ENCODE measurements at places on chromosomes 16 and 17.

- DNase-seq, result no peak
Measured at GRCh38 chr16:84552135-84552534, 47.7 kb upstream of the MEAK7 start.

GRCh38 chr17:64008346-64008745 is 10.2 kb downstream of the PRR29 start:
- no peak for DNase-seq

GRCh38 chr16:924806-925205 is 46.0 kb downstream of the LMF1 start:
- no peak for DNase-seq

DNA sequence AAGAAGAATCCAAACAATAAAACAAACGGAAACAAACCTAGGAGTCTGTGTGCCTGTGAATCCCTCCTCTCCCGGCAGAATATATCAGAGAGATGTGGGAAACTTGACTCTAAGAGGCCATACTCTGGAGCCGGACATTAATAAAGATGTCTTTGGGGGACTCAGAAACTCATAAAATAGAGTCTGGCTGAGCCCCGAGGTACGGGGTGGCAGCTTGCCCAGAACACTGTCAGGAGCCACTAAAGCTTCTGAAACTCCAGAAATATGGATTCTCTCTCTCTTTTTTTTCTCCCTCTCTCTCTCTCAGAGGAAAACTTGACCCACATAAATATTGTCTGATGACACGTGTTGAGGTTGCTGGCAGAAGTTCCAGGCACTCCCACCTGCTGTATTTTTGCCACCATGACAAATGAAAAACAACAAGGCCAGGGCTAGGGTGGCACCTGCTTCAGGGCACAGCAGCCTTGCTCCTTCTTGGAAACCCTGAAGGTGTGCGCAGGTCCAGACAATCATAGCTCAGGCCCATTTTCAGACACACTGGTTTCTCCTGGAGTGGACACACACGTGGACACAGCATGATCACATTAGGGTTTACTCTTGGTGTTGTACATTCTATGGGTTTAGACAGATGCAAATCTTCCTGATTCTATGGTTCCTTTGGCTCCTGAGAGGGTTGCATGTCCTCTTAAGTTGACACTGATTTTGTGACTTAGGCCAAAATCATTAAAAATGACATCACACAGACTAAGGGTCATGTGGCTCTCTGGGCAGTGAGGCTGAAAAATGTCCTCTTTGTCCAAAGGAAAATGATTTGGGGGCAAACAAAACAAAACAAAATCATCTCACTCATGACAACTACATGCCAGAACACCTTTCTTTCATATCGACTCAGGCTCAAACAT is 282.6 kb upstream of the IRX3 start:
- DNase-seq, result no peak

DNA sequence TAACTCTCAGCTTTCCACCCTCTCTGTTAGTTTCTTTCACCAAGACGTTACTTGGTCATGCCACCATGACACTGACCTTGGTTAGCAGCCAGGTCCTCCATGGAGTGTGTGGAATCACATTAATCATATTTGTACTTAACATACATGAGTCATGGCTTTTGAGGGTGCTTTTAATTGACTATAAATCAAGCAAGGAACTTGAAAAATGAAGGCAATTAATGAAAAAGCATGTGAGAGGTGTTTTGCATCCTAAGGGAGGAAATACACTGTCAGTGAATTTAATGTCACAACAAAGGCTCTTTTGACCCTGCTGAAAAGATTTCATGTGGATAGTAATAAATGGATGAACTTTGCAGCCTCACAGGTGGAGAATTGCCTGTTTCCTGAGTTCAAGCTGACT is 240.7 kb downstream of the CDH13 start:
- DNase-seq, result no peak

- DNase-seq, result no peak
Measured at GRCh38 chr16:71369494-71369893, 11.0 kb downstream of the CALB2 start.

DNA sequence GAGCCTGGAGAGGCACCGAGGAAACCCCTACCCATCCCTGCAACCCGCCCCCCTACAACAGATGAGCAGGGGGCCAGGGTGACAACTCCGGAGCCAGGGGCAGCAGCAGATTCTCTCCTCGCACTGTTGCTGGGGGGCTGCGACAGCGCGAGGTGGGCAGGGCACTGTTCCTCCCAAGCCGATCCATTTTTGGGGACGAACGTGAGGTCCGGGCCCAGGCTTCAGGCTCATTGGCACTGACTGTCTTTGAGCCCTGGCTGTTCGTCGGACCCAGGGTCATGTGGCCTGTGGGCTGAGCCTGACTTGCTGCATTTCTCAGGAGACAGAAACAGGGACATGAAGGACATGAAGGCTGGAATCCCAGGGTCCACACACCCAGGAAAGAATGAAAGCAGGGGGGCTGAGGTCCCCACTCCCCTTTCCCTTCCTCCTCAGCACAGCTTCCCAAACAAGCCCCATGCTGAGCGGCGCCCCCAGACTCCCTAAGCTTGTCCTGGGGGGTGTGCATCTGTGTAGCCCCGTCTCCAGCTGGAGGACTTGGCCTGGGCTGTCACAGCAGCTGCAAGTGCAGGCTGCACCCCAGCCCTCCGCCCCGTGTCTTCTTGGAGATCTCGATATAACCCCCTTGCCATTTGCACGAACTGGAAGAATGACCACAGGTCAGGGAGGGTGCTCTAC is 18.7 kb downstream of the CEP295NL start:
- no peak for DNase-seq

- DNase-seq, result no peak
Measured at GRCh38 chr17:9205520-9206409, 184.5 kb downstream of the NTN1 start.

DNA sequence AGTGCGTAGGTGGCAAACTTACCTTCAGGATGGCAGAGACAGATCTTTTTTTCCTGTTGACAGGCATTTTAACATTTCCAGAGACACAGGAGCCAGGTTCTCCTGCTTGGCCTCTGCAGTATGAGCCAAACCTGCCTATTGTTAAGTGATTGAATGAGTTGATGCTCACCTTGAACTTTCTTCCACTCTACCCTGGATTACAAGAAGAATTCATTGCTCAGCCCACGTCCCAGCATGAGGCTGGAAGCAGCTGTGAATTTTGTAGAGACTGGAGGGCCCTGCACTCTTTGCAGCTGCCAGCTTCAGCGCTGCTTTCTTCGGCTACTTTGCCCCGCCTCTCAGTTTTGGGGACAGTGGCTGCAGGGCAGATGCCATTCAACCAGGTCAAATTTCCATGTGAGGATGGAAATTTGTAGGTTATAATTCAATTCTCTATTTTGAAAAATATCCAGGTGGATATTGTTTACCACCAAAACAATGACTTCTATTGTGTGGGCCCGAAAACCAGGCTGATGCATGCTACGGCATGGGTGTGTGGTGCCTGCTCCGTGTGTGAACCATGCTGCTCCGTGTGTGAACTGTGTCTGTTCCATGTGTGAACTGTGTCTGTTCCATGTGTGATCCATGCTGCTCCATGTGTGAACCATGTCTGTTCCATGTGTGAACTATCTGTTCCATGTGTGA is 75.2 kb upstream of the METTL9 start:
- no peak for DNase-seq

DNA sequence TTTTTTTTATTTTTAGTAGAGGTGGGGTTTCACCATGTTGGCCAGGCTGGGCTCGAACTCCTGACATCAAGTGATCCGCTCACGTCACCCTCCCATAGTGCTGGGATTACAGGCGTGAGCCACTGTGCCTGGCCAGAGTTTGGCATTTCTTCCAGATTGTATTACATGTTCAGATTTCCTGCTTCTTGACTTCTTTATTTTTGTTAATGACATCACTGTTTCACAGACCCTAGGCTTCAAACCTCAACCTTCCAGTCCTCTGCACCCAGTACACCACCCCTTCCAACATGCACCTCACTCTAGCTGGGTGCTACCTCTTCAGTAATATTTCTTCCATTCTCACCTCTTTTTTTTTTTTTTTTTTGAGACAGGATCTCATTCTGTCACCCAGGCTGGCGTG is 53.6 kb upstream of the ZFHX3 start:
- DNase-seq, result no peak

DNA sequence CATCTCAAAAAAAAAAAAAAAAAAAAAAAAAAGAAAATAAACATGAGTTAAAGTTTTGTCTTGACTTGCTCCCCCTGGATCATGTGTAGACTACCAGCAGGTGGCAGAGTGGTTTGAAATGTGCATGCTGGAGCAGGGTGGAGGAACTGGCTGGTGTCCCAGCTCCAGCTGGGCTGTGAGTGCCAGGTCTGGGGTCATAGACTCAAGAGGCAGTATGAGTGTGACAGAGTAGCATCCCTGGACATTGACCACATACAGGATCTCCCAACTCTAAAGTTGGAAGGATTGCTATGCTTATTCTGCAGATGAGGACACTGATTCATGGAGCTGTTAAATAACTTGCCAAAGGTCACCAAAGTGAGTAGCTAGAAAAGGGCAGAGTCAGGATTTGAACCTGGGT is 198.0 kb upstream of the MPHOSPH6 start:
- no peak for DNase-seq

DNA sequence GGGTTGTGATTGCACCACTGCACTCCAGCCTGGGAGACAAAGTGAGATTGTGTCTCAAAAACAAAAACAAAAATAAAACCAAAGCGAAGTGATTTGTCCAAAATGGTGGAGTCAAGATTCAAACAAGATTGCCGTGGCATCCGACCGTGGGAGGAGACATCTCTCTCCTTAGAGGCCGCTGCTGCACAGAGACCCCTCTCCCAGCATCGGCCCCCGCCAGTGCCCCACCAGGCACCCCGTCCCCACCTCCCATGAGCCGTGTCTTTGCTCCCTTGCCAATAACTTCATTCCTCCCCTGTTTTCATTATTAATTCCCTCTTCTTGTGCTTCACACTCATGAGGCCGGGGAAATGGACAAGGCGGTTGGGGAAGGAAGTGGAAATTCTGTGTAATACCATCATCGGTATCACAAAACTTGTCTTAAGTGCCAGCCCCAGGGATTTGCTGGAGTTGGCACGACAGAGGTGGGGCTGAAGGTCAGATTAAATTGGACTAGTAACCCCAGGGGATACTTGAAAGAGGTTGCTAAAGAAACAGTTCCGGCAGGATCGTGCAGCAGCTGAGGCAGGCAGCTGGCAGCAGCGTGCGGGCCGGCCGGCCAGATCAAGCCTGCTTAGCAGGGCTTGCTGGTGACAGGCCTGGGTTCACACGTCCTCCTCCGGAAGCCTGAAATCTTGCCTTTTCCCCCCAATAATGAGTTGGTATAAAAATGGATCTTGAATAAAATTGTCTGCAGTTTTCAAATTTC is 66.8 kb downstream of the RTN4RL1 start:
- no peak for DNase-seq

GRCh38 chr16:68299571-68300453 is 10.9 kb downstream of the SLC7A6OS start:
- DNase-seq, result peak; percentile 18

GRCh38 chr16:51431517-51432241 is 280.6 kb upstream of the SALL1 start:
- DNase-seq, result no peak

DNA sequence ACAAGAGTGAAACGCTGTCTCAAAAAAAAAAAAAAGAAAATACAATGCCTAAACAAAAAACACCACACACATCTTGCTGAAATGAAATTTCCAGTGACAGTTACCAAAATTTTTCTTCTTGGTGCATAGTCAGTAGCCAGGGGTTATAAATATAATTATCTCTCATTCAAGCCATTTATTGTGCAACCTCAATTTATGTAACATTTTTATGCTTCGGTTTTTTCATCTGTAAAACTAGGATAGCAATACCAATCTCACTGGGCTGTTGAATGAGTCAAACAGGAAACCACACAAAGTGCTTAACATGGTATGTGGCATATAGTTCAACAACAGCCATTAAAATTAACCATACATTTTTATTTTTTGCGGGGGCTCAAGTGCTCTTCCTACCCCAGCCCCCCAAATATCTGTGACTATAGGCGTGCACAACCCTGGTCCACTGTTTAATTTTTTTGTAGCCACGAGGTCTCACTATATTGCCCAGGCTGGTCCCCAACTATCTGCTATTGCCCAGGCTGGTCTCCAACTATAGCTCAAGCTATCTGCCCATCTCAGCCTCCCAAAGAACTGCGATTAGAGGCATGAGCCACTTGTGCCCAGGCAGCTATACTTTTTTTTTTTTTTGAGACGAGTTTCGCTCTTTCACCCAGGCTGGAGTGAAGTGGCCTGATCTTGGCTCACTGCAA is 2.6 kb downstream of the COG4 start:
- DNase-seq, result no peak
